NCI-H1105 treated with DMSO at 0.1 percent for 48 hours (cell line): ENCODE measurements at places on chromosomes 7 and 10.

DNA sequence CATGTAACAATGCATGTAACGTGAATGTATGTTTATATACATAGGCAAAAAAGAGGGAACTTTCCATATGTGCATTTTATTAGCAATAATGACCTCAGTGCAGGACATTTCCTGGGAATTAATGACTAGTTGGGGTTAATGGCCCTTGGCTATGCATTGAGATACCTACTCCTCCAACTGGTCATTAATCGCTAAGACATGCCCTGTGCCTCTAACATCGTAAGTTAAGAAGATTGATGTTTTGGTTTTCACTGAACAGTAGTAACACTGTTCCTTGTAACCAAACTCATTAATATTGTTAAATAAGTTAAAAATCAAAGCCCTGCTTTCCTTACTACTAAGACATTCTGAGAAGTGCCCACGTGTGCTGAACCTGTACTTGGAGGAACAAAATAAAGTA lies 61.7 kb downstream of the SEMA3D start:
- no peak for DNase-seq

- DNase-seq: no peak
Observed at GRCh38 chr7:20783125-20783699, 3.5 kb downstream of the SP8 start.

- no peak for DNase-seq
Observed at GRCh38 chr7:41708581-41709358, 5.9 kb upstream of the INHBA start.

DNA sequence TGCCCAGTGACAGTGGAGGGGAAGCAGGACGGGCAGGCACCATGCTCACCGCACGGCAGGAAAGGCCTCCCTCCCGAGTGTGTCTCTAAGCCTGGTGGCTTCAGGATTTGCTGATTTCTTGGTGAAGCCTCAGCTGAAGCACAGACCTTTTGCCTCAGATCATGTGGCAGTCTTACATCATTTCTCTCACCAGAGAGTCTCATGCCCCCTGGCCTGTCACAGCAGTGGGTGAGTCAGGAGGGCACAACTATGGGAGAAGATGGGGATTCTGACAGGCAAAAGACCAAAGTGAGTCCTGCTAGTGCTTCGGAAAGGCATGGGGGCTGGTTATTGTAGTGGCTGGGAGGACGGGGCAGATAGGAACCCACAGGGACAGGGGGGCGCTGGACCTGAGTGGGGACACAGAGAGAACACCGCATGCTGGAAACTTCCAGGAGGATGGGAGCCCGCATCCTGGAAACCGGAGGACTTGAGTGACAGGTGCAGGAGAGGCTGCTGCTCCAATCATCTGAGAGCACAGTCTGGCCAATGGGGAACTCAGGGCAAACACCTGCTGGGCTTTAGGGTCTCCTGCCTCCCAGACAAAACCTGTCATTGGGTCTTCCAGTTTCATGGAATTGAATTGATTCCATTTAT lies 166.8 kb downstream of the ADARB2 start:
- no peak for DNase-seq

GRCh38 chr7:51265066-51265907 lies 51.3 kb downstream of the COBL start:
- no peak for DNase-seq

DNA sequence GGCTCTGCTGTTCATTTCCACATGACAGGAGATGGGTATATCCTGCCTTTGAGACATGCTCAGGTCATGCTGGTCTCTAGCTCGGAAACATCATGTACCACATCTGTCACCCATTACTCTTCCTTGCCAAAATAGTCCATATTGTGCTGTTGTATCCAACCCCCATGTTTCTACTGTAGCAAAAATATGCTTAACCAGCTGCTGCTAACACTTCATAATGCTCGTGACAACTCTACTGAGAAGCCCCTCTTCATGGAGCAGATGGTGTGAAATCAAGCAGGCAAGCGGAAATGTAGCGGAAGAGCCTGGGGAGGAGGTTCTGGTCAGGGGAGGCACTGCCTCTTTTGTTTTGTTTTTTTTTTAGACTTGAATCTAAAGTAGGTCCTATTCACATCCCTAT lies 82.9 kb downstream of the NPY start:
- DNase-seq: no peak

GRCh38 chr7:53035499-53036412 lies at the start of gene POM121L12:
POM121L12 (plus strand) TSS chr7:53035633; CDS start chr7:53035672, 39 bp downstream.
- no peak for DNase-seq

- DNase-seq: no peak
Observed at GRCh38 chr7:23788843-23789242, 78.8 kb downstream of the STK31 start.

DNA sequence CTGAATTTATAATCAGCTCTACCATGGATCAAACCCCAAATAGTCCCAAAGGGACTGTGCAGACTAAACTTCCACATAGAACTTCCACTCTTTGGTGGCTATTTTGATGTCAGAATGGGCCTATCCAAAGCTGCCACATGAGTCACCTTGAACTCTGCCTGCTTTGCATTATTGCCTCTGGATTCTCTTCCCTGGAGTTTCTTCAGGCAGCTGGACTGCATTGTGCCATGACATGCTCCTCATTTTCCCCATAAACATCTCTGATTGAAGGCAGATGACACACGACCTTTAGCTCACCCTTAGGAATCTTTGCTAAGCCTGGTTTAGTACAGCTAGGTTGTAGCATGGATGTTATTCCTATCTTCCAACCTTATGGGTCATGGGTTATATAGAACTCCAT lies 251.7 kb downstream of the FZD1 start:
- DNase-seq: no peak

- no peak for DNase-seq
Observed at GRCh38 chr10:95813054-95813685, 57.2 kb downstream of the ENTPD1 start.

DNA sequence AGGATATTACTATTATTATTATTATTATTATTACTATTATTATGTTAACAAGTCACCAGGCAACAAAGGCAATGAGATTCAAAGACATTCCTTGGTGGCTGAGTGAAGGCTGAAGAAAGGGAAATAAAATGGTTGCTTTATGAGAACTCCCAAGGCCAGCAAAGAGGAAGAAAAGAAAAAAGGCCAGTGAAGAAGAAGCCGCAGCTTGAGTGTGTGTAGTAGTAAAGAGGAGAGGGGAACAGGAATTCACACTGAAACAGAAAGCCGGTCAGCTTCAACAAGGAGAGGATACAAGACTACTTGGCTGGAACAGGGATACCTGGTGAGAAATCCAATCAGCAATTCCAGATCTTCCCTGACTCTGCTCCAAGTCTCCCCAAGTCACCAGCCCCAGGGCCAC lies 42.4 kb downstream of the PLXNA4 start:
- DNase-seq: no peak
